ENCODE measurements at places on chromosomes 7 and 10.

DNA sequence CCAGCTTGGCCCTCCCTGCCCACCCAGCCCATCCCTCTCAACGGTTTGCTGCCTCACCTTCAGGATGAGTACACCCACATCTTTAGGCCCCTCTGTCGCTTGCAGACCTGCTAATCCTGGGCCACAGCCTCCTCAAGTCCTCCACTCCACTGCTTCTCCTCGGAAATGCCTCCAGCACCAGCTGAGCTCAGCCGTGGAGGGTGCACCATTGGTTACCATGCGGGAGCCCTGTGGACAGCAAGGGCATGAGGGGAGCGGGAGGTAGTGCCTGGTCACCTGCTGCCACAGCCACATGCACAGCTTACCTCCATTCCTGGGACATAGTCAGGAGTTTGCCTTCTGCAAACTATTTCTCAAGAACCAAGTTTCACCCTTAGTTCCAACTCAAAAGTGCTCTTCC is 286.3 kb upstream of the ZMIZ1 start:
- DNase-seq = no peak

GRCh38 chr7:105178177-105178576 is 164.2 kb downstream of the KMT2E start:
- DNase-seq = no peak

DNA sequence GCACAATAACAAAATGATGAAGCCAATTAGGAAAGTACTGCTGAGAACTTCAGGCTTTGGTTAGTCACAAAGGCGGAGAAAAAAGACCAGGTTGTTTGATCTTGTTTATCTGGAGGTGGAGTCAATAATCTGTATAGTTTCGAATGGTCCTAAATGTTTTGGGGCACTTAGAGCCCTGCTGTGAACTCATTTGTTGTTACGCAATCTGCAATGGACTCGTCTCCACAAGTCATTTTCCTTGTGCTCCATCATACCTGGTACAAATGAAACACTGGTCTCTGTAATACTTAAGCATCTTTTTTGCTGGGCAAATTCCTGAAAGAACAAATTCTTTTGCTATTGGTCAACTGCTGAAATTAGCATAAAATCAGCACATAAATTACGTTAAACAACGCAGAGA is 430.5 kb downstream of the GATA3 start:
- DNase-seq = no peak

DNA sequence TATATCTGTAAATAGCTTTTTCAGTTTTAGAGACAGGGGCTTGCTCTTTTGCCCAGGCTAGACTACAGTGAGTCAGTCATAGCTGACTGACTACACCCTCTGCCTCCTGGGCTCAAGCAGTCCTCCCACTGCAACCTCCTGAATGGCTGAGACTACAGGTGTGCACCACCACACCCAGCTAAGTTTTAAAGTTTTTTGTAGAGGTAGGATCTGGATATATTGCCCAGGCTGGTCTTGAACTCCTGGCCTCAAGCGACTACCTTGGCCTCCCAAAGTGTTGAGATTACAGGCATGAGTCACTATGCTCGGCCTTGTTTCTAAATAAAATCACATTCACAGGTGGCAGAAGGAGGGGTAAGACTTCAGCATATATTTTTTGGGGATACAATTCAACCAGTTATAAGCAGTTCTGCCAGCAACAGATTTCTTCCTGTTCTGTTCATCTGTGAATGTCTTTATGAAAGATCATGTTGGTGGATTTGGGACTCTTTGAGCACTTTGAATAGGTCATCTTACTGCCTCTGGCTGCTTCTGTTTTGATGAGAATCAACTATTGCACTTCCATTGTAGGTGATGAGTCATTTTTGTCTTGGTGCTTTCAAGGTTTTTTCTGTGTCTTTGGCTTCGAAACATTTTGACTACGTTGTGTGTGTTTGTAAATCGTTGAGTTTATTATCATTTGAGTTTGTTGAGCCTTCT is 15.7 kb downstream of the RBM33 start:
- no peak for DNase-seq

GRCh38 chr10:13769946-13770345 is 183.2 kb downstream of the PRPF18 start:
- no peak for DNase-seq
